ENCODE measurements at places on chromosomes 2 and 18. TPM values are rescaled to one million over a fixed set of nuclear protein-coding genes. Genes with fewer than 3 reads are reported as not detected.

Gene SCN7A
- 0.01 TPM for polyA plus RNA-seq

Gene ROCK2
- polyA plus RNA-seq, result 38.1 TPM

Gene TMEM198
- polyA plus RNA-seq, result 23.5 TPM

Gene SEH1L
- polyA plus RNA-seq, result 43.3 TPM

Gene RAMP1
- 0.61 TPM for polyA plus RNA-seq

Gene ZNF2
- polyA plus RNA-seq, result 4.4 TPM

Gene ARID5A
- 6.0 TPM for polyA plus RNA-seq

Gene SKOR2
- not detected for polyA plus RNA-seq

Gene ITPRIPL1
- polyA plus RNA-seq, result 4.3 TPM

Gene GNAL
- 0.63 TPM for polyA plus RNA-seq

Gene KHK
- polyA plus RNA-seq, result 99.2 TPM

Gene IL36G
- polyA plus RNA-seq, result not detected

Data from HepG2 (cell line).